T-helper 2 cell (primary cell): ENCODE measurements at places on chromosomes 3 and 15.

DNA sequence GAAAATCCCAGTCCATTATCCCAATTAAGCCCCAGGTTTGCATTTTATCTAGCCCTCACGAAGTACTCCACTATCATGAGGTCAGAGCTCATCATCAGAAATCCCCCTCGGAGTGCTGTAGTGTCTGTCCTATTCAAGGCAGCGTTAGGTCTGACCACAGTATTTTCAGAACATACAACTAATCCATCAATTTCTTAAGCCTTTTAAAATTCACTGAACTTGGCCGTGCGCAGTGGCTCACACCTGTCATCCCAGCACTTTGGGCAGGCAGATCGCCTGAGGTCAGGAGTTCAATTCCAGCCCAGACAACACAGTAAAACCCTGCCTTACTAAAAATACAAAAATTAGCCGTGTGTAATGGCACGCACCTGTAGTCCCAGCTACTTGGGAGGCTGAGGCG lies 11.9 kb downstream of the VGLL4 start:
- DNase-seq, result no peak

GRCh38 chr3:17985658-17986347 lies 243.4 kb upstream of the TBC1D5 start:
- DNase-seq, result no peak

GRCh38 chr3:141949399-141949798 lies 73.0 kb downstream of the ATP1B3 start:
- DNase-seq, result no peak

DNA sequence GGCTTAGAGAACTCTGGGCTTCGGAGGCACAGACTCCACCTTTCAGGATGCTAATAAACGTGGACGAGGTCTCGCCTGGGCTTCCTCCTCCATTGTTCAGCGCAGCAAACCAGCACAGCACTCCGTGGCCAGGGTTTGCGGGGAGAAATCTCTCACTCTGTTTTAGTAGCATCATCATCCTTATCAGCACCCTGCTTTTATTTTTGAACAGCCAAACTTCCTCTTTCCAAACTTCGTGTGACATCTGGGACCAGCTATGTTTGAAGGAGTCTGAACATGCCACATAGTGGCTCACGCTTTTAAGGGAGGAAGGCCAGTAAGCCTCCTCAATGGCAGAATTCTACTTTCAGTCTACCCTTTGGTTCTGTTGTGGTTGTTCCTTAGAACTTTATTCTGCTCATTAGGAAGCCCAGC lies 149.0 kb downstream of the PGPEP1L start:
- no peak for DNase-seq

GRCh38 chr3:45864760-45865519 lies 21.4 kb upstream of the CCR9 start:
- no peak for DNase-seq

DNA sequence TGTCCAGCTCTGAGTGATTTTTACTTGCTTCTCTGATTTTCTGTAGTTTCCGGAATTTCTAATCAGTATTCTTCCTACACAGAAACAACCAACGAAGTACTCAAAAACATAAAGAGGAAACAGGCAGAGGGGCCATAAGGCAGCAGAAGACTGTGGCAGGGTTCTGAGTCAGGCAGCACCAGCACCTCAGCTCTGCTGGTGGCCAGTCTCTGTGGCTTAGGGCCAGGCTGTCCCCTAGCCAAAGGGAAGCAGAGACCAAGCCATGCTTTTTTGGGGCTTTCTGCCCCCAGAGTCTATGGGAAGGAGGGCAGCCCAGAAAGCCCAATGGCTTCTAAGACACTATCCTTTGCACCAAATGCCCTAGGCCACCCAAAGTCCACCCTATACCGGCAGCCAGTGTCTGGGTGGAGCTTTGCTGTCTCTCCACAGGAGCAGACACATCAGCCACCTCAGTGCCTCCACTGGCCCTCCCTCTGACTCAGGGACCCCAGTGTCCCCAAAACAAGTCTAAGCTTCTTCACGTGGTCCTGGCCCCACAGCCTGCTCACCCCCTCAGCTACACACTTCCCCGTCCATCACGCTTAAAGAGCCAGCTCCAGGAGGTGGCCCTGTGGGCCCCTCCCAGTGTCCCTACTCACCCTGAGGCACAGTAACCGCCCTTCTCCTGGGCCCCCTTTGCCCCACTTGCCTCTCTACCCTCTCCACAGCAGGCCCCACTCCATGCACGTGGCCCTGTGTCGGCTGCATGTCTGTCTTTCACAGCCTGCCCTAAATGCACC lies 46.2 kb downstream of the CCDC12 start:
- DNase-seq, result no peak

- no peak for DNase-seq
Measured at GRCh38 chr3:8882171-8882593, 81.1 kb downstream of the RAD18 start.

- DNase-seq, result no peak
Measured at GRCh38 chr3:93994056-93994455, 14.1 kb downstream of the ARL13B start.

GRCh38 chr3:98553753-98554152 lies 22.0 kb downstream of the GPR15 start:
- no peak for DNase-seq

GRCh38 chr3:159366476-159366875 lies 564.6 kb downstream of the MFSD1 start:
- no peak for DNase-seq

GRCh38 chr3:15314276-15314675 lies 18.1 kb downstream of the SH3BP5 start:
- no peak for DNase-seq

GRCh38 chr15:39555885-39556284 lies 25.0 kb upstream of the THBS1 start:
- no peak for DNase-seq

DNA sequence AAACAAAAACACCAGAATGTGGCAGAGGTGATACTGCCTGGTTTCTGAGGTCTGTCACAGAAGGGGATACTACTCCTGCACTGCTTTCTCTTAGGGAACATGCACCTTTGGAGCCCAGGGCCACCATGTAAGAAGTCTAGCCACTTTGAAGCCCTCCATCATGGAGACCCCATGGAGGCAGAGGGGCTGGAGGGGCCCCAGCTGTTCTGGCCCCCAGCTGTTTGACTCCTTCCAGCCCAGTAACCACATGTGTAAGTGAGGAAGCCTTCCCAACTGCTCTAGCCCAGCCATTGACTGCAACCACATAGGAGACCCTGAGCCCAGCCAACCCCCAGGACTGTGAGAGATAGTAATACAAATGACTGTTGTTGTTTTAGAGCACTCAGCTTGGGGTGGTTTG lies 9.0 kb upstream of the IGDCC4 start:
- DNase-seq, result no peak

DNA sequence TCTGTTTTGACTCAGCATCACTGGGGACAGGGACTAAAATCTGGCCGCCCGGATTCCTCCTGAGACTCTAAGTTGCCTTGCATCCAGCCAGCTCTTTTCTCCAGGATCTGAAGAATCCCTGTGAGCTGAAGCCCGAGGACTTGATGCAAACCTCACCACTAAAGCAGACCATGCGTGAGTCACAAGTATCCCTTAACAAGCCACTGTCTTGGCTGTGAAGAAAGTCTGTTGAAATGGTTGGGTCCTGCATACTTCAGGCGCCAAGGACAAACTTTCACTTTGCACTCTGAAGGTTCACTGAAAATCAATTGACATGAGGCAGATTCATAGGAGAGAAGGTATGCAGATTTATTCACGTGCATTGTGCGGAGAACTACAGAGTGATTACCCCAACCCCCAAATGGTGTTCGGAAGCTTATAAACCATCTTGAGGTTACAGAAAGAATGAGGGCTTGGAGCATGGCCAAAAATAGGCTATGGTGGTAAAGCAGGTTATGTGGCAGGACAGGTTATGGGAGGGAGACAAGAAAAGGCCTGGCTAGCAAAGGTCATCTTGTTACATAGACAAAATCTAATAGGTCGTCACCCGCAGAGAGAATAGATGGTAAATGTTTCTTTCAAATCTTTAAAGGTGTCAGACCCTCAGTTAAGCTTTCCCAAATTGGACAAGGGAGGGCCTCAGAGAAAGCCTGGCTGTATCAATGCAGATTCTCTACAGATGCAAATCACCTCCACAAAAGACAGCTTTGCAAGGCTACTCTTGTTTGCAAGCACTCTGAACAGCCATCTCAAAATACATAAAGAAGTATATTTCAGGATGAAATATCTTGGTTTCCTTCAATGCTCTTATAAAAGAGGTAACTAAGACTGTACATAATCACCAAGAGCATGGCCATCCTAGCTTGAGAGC lies 126.3 kb upstream of the PLAAT1 start:
- DNase-seq, result no peak

- no peak for DNase-seq
Measured at GRCh38 chr3:30258426-30259392, 347.7 kb upstream of the TGFBR2 start.

DNA sequence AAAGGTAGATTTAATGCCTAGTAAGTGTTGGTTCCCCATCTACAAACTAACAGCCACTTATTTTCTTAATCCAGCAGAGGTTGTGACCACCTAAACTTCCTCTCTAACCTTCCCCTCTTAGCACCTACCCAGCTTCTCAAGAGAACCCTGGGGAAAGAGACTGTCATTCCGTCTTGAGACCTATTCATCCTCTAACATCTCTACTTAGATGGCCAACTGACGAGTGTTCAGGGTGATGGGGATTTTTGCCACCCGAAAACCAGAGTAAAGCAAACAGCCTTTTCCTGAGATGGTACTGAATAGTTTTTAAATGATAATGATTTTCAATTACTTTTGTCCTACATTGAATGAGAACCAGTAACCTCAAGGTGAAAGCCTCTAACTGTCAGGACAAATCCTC lies 9.3 kb upstream of the GBE1 start:
- no peak for DNase-seq

DNA sequence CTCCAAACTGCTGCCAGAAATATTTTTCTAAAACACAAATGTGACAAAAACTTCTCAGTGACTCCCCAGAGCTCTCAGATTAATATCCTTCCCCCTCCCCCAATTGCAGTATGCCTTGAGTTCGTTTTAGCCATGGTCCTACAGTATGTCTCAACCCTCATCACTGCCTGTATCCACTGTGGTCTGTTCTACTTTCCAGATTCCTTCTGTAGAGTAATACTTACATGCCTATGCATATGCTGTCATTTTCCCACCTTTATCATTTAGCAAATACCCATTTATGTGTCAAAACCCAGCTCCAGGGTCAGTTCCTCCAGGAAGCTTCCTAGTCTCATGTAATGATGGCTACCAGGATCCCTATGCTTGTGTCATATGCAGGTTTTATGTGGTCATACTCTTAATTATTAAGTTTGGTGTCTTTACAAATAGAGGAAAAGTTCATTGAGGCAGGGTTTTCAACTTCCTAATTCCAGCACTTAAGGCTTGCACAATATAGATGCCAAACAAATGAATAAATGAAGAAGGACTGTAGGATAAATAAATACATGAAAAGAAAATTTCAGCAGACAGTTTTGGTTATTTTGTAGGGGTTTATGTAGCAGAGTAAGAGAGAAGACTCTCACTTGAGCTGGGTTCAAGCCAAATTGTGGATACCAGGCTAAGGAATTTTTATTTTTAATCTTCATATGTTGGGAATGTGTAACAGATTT lies 170.8 kb downstream of the ALCAM start:
- no peak for DNase-seq

GRCh38 chr3:10737785-10738184 lies 78.2 kb upstream of the SLC6A11 start:
- DNase-seq, result no peak

DNA sequence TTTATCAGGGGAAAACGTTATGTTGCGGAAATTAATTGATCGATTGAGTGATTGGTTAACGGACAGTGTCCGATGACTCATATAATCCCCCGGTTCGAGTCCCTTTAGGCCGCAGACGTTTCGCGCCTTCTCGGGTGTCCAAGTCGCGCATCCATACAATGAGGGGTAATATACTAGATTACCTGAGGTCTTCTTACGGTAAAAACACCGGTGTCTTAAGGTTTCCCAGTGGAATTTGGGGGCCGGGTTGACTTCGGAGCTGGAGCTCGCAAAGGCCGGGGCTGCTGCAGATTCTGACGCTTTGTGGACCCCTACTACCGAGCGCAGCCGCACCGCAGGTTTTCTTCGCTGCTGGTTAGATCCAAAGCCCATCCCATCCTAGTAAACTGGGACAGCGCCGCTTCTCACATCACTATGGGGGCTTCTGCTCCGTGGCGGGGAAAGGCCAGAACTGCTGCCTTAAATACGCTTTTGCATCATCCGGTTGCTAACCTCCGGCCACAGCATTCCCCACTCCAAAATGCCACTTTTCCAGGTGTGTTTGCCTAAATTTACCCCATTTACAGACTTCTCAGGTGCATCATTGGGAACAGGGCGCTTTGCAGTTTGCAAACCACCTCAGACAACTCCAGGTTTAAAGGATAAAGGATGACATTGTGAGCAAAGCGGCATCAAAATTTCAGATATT lies 858 bp upstream of the SACM1L start:
- no peak for DNase-seq

GRCh38 chr3:57978316-57978715 lies 29.9 kb upstream of the FLNB start:
- DNase-seq, result no peak

GRCh38 chr3:181917027-181917426 lies 205.3 kb downstream of the SOX2 start:
- no peak for DNase-seq

GRCh38 chr3:30618526-30618925 lies 12.1 kb downstream of the TGFBR2 start:
- DNase-seq, result no peak

DNA sequence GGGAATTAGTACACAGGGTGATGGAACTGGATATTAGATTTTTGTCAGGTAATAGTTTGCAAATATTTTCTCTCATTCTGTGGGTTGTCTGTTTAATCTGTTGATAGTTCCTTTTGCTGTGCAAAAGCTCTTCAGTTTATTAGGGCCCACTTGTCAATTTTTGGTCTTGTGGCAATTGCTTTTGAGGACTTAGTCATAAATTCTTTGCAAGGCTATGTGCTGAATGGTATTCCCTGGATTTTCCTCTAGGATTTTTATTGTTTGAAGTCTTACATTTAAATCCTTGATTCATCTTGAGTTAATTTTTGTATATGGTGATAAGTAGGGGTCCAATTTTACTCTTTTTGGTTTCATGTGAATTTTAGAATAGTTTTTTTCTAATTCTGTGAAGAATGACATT lies 111.3 kb downstream of the ARRDC4 start:
- DNase-seq, result no peak

DNA sequence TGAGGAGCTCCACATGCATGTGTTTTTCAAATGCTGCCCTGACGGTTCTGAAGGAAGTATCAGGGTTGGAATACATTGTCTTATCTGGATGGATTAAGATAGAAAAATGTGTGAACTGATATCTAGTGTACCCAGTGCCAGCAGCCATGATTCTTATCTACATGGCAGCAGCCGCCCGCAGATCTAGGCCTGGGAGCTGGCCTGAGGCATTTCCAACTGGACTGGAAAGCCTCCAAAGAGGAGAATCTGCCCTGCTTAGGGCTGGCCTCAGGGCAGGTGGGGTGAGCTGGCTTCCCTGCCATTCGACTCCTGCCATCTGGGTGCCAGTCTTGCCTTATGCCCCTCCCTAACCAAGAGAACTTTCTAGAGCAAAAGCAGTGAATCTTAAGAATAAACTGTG lies 125.8 kb downstream of the SSR3 start:
- DNase-seq, result no peak

DNA sequence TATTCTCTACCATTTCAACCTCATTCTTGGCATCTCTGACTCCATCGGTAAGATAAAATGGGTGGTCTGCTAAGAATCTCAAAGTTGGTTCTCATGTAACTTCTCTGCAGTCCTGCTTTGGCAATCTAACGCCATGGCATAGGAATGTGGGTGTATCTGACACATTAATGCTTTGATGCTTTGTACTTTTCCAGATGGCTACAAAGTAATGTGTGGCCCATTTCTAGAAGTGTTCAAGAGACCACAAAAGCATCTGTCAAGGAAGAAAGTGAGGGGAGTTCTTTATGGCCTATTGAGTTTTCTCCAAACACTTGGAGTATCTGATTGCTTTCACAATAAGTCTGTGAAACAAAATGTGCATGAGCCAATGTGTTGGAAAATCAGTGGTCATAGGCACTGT lies 339.9 kb upstream of the TGFBR2 start:
- no peak for DNase-seq
